GM10248 (cell line): ENCODE measurements at places on chromosomes 6 and 20.

DNA sequence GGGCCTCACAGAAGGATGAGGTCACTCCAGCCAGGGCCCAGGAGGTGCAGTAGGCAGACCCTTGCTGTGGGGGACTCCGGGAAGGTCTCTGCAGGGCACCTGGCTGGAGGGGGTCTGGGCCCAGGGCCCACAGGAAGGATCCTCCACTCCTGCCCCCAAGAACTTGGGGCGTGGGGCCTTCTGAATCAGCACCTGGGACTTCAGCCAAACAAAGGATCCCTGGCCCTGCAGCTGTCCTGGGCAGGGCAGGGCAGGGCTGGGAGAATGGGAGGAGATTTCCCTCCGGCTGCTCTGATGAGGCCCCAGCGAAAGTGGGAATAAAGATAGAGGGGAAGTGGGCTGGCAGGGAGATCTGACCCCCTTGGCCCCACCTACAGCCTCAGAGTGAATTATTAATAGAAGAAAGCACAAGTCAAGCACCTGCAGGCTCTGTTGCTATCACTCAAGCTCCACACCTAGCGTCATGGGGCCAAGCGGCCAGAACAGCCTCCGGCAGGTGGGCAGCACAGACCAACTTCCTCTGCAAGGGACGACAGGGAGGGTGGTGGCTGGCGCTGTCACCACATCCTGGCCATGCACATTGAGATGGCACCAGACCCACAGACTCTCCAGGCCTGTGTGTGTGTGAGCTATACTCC, 61.6 kb upstream of the MRPS10 start:
- DNase-seq: no peak

GRCh38 chr6:169227116-169227515, 26.5 kb downstream of the THBS2 start:
- no peak for DNase-seq

GRCh38 chr6:3831761-3832530, 17.2 kb upstream of the FAM50B start:
- no peak for DNase-seq

GRCh38 chr6:168314948-168315347, 4.6 kb downstream of the DACT2 start:
- DNase-seq: no peak

DNA sequence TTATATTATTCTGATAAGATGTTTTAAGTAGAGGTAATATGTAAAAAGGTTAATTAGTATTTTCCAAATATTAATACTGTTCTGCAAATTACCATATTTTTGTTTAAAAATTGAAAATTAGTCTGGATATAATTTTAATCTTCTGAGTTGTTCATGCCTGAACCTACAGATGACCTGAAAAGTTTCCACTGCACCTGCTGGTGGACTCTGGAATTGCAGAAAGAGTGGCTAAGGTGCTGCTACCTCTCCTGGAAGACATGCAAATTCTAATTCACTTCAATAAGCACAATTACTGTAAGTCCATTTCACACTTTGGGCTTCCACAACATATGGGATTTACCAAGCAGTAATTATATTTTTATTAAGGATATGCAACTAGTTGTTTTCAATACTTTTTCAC, 77.7 kb upstream of the OLIG3 start:
- peak; percentile 33 for DNase-seq

DNA sequence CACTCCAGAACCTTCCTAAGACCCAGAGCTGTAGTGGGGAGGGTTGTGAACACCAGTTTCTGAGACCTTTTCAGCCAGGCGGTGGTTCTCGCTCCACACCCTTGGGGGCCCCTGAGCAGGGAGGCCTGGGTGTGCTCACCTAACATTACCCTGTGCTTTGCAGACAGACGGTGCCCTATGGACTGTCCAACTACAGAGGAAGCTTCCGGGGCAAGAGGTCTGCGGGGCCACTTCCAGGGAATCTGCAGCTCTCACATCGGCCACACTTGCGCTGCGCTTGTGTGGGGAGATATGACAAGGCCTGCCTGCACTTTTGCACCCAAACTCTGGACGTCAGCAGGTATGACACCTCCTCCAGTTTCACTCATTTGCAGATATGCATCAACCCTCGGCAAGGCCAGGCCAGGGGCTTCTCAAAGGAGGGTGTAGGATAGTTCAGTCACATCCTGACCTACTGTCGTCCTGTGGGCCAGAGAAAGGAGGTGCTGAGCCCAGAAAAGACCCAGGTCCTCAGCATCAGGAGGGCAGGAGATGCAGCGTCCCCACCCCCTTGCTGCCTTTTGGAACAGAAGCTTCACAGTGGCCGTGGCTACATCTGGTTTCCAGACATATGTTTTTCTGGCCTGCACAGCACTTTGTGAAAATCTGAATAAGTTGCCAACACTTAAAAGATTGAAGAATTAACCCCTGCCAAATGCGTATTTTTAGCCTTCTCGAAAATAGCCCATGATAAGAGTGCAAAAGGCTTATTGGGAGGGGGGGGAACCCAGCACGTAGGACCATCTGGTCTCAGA, 20.6 kb downstream of the EDN3 start:
- no peak for DNase-seq

- no peak for DNase-seq
These were observed 3.6 kb downstream of the TRAM2 start for GRCh38 chr6:52573295-52573694.

DNA sequence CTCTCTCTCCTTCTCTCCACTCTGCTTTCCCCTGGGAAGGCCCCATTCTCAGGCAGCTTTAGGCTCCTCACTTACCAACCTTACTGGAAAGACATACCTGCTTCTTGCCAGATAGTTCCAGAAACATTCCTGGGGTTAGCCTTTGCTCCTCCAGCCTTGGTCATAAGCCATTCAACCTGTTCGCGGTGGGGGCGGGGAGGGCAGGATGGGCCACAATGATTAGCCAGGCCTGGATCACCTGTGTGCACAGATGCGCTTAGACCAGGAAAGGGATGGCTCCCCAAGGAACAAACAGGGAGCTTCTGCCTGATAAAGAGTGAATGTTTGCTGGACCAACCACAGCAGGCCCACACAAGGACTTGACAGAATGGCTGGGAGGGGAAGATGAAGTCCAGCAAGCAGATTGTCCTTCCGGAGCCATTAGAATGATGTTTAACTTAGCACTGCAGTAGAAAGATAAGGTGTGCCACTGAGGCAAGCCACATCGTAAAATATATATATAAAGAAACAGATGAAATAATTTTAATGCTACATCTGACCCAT, 57.7 kb upstream of the CDKAL1 start:
- DNase-seq: no peak

DNA sequence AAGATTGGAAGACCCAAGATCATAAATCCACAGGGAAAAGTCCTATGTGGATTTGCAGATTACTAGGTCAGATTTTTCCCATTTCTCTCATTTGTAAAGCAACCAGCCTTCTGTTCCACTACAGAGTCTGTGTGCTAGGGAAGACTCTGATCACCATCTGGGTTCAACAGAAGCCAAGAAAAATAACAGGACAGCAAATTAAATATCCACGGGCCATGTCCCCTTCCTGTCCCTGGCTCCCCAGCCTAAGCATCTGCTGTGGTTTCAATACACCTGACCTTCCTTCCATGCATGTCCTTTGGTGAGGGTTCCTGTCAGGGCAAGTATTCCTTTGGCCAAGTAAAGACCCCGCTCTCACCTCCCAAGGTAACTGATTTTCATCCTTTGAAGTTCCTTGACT, 558.8 kb downstream of the KIF16B start:
- DNase-seq: no peak

DNA sequence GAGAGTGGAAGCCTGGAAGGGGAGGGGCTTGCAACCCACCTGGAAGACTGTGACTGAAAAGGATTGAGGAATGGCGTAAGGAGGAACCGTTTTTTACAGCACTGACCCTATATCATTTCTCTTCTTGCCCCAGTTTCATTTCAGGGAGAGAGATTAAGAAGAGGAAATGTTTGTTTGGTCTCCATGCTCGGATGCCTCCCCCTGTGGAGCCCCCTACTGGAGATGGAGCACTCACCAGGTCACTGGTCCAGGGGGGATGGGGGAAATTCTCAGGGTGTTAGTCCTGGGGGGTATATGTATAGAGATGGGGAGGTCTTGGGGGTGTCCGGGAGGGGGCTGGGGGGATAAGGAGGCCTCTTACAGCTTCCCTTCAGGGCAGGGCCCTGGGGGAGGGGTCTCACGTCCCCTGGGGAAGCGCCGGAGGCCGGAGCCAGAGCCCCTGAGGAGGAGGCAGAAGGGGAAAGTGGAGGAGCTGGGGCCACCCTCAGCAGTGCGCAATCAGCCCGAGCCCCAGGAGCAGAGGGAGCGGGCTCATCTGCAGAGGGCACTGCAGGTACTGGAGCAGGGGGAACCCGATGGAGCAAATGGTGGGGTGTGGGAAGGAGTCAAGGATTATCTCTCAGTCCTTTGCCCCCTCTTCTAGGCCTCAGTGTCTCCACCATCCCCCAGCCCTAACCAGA, 3.2 kb downstream of the CUTA start:
- no peak for DNase-seq

GRCh38 chr6:27230758-27231111, 16.8 kb upstream of the PRSS16 start:
- DNase-seq: no peak

- no peak for DNase-seq
These were observed 60.9 kb upstream of the FABP7 start for GRCh38 chr6:122718616-122719015.

GRCh38 chr20:49572857-49573256, 4.9 kb upstream of the PTGIS start:
- DNase-seq: no peak

- DNase-seq: no peak
These were observed 23.5 kb downstream of the CEP250 start for GRCh38 chr20:35478804-35479472.
